Keratinocyte (primary cell): ENCODE measurements at places on chromosomes 2 and 18.
A peak's percentile ranks its signal among the peaks of the same experiment; 100 is the strongest.

GRCh38 chr2:53969285-53969967 is 1.4 kb downstream of the PSME4 start:
- DNase-seq = no peak

- DNase-seq = no peak
Measured at GRCh38 chr2:27152102-27152795, 3.4 kb downstream of the TCF23 start.

GRCh38 chr2:135494917-135495316 is 36.1 kb downstream of the ZRANB3 start:
- no peak for DNase-seq

DNA sequence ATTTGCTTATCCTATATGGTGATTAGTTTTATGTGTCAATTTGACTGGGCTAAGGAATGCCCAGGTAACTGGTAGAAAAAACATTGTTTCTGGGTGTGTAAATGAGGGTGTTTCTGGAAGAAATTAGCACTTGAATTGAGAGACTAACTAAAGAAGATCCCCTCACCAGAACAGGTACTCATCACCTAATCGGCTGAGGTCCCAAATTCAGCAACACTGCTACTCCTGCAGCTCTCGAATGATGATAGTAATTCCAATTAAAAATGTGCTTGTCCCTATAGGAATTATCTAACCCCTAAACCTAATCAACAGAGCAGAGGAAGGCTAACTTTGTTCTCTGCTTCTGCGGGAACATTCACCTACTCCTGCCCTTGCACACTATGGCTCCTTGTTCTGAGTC is 464.5 kb upstream of the CHST9 start:
- DNase-seq = no peak

DNA sequence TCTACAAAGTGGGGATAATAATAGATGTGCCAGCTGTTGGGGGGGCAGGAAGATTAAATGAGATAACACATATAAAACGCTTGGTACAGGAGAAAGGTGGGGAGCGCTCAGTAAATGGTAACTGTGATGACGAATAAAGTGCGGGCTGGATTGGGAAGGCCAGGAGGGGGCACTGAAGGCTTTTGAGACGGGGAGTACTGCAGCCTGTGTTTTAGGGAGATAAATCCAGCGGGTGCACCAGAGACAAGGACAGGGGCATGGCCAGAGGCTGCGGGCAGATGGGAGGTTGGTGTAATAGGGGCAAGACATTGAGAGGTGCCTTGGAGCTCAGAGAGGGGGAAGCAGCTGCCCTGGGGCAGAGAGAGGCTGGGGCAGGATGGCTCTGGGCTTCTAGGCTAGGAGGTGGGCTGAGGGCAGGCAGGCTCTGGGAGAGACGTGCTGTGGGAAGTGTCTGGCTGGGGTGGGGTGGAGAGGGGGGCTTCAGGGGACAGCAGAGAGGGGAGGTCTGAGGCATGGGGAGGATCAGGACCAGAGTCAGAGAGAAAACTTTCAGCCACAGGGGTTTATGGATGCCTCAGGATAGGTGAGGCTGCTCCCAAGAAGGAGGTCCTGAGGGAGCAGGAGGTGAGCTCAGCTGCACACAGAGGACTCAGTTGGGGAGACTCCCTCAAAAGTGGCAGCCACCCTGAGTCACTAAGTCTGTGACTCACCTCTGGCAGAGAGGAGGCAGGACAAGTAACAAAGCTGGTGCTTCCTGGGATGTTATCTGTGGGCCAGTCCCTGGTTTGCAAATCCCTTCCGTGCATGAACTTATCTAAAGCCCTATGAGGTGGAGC is 18.8 kb downstream of the TEX44 start:
- DNase-seq = peak; percentile 92

DNA sequence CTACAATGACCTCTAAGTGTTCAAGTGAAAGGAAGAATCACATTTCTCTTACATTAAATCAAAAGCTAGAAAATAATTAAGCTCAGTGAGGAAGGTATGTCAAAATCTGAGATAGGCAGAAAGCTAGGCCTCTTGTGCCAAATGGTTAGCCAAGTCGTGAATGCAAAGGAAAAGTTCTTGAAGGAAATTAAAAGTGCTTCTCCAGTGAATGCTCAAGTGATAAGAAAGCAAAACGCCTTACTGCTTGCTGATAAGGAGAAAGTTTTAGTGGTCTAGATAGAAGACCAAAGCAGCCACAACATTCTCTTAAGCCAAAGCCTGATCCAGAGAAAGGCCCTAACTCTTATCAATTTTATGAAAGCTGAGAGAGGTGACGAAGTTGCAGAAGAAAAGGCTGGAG is 932.3 kb upstream of the ACVR2A start:
- no peak for DNase-seq

DNA sequence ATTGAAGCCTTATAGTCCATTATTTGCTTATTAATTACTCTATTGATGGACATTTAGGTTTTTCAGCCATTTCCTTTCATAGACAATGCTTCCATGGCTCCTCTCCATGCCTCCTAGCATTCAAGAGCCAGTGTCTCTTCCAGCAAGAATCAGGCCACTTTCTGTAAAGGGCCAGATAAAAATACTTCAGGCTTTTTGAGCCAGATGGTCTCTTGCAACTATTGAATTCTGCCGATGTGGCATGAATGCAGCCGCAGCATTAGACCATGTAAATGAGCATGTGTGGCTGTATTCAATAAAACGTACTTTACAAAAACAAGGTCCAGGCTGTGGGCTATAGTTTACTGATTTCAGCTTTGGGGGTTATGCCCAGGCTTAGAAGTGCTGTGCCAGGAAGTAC is 38.5 kb downstream of the TRAF3IP1 start:
- DNase-seq = no peak

DNA sequence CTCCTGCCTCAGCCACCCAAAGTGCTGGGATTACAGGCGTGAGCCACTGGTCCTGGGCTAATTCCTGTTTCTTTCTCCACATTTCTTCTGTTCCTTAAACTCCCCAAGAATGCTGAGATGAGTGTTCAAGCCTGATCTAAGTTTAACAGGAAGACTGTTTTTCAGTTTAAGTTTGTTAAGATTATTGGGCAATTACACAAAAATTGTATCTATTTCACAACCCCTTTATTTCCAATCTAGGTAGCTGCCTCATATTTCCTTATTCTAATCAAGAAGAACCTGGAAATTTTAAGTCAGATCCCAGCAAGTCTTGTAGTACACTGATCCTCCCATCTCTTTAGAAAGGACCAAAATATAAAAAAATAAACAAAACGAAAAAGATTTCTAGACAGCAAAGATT is 11.7 kb downstream of the SFT2D3 start:
- DNase-seq = no peak
